CD4-positive, CD25-positive, alpha-beta regulatory T cell (primary cell): ENCODE measurements at places on chromosomes 6 and 20.

- H3K36me3 ChIP-seq = peaks cover 22% of the 10 kb centered on the region
- no peak overlapping the region for H3K4me3 ChIP-seq
- peaks cover 73% of the 10 kb centered on the region for H3K4me1 ChIP-seq
- DNase-seq = no peak
Observed at GRCh38 chr20:51533291-51534172, 9.0 kb downstream of the NFATC2 start.

GRCh38 chr6:168128006-168128630, 49.1 kb upstream of the FRMD1 start:
- no peak for DNase-seq
- no peaks in the 10 kb centered on the region for H3K27me3 ChIP-seq
- no peak overlapping the region for H3K27ac ChIP-seq
- H3K4me1 ChIP-seq = no peaks in the 10 kb centered on the region
- H3K4me3 ChIP-seq = no peak overlapping the region

DNA sequence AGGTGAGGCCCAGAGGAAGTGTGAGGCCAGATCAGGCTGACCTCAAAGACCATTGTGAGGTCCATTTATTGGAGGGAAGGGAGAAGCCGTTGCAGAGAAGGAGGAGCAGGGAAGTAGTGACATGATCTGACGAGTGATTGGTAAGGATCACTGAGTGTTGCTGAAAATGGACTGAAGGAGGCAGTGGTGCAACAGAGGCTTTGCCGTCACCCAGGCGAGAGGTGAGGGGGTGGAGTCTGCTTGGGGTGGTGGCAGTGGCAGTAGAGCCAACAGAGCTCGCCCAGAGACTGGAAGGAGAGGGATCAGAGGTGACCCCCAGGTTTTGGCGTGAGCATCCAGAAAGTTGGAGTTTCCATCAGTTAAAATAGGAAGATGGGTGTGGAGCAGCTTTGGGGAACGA, 67.9 kb upstream of the CLDN20 start:
- H3K36me3 ChIP-seq = no peaks in the 10 kb centered on the region

GRCh38 chr6:134602123-134602522, 284.2 kb upstream of the SGK1 start:
- no peak for DNase-seq
- no peaks in the 10 kb centered on the region for H3K4me1 ChIP-seq
- H3K36me3 ChIP-seq = no peaks in the 10 kb centered on the region
- no peak overlapping the region for H3K4me3 ChIP-seq

DNA sequence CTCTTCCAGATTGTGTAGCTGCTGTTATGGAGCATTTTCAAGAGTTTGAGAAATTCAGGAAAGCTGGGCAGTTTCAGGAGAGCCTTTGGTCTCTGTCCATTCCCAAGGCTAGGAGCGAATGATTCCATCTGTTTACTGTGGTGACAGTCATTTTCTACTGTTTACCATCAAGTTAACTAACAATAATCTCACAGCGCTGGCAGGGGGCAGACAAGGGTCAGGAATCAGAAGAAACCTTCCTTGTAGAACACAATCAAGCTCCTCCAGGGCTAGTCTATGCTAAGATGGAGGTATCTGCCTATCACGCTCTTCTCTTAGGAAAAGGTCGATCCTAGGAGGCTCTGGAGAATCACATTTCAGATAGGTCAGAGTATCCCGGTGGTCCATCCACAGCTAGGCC, 293.9 kb downstream of the KIF16B start:
- H3K27ac ChIP-seq = no peak overlapping the region
- H3K4me3 ChIP-seq = no peak overlapping the region
- no peaks in the 10 kb centered on the region for H3K4me1 ChIP-seq
- H3K27me3 ChIP-seq = no peaks in the 10 kb centered on the region
- H3K36me3 ChIP-seq = no peaks in the 10 kb centered on the region
- no peak for DNase-seq

GRCh38 chr6:80183019-80183795, 76.7 kb downstream of the BCKDHB start:
- H3K27me3 ChIP-seq = no peaks in the 10 kb centered on the region
- H3K27ac ChIP-seq = no peak overlapping the region
- H3K4me1 ChIP-seq = no peaks in the 10 kb centered on the region
- no peak overlapping the region for H3K4me3 ChIP-seq

DNA sequence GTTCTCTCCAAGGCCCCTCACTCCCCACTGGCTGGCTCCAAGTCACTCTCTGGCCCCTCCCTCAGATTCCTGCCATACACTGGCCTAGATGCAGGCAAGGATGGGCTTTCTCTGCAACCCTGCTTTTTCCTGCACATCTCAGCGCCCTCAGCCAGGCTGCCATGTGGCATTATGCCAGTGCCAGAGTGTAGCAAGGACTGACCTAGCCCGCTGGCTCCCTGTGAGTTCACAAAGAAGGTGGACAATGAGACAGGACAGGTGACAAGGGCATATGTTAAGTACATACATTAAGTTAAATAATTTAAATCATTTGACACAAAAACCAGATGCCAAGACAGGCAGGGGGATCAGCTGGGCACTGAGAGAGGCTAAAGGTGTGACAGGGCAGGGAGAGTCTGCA, 394.6 kb downstream of the ZFAND3 start:
- DNase-seq = no peak
- no peaks in the 10 kb centered on the region for H3K27me3 ChIP-seq
- no peak overlapping the region for H3K27ac ChIP-seq
- no peak overlapping the region for H3K4me3 ChIP-seq

GRCh38 chr20:59680852-59681251, 76.5 kb downstream of the PHACTR3 start:
- no peak for DNase-seq
- no peak overlapping the region for H3K27ac ChIP-seq
- no peaks in the 10 kb centered on the region for H3K4me1 ChIP-seq
- H3K4me3 ChIP-seq = no peak overlapping the region
- H3K36me3 ChIP-seq = no peaks in the 10 kb centered on the region
- H3K27me3 ChIP-seq = no peaks in the 10 kb centered on the region

DNA sequence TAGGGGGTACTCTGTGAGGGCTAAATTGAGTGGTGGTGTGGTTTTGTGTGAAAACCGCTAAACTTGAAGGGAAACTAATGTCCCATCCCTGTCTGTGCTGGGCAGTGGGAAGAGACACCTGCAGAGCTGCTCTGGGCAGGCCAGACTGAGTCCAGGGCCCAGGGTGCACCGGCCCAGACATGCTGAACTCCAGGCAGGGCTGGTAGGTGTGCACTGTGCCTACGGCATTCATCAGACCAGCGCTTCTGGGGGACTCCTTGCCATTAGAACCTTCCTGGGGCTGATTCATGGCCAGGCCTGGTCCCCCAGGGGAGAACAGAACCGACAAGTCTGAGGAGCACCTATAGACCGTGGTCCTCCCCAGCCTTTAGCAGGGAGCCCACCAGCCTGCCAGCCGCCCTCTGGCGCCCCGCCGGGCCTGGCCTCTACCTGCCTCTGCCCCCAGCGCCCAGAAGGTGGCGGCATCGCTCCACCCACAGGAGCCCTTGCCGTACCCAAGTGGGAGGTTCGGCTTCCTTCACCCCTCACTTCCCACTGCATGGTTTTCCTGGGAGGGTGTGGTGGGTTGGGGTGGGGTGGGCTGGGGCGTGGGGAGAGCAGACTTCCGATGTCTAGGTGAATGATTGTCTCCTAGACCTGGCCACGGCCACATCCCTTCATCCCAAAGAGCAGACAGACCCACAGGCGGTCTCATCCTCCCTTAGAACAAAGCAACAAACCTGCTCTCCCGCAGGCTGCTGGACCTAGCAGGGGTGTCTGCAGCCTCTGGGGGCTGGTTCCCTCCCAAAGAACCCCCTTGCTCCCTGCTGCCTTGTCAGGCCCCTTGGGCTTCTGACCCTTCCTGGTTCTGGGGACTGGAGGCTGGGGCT, 15.5 kb downstream of the CCDC167 start:
- H3K36me3 ChIP-seq = peaks cover 51% of the 10 kb centered on the region
- H3K4me3 ChIP-seq = no peak overlapping the region
- H3K4me1 ChIP-seq = peaks cover 17% of the 10 kb centered on the region
- H3K27ac ChIP-seq = peak overlapping the region; percentile 27
- DNase-seq = peak; percentile 61
- H3K27me3 ChIP-seq = no peaks in the 10 kb centered on the region

DNA sequence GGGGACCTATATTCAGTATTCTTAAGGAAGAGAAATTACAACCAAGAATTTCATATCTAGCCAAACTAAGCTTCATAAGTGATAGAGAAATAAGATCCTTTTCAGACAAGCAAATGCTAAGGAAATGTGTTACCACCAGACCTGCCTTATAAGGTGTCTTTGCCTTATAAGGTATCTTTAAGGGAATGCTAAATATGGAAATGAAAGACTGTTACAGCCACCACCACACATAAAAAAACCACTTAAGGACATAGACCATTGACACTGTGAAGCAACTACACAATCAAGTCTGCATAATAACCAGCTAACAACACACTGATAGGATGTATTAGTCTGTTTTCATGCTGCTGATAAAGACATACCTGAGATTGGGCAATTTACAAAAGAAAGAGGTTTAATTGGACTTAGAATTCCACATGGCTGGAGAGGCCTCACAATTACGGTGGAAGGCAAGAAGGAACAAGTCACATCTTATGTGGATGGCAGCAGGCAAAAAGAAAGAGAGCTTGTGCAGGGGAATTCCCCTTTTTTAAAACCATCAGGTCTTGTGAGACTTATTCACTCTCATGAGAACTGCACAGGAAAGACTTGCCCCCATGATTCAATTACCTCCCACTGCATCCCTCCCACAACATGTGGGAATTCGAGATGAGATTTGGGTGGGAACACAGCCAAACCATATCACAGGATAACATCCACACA, 119.2 kb upstream of the LAMA2 start:
- H3K36me3 ChIP-seq = no peaks in the 10 kb centered on the region
- H3K4me1 ChIP-seq = no peaks in the 10 kb centered on the region
- H3K27me3 ChIP-seq = no peaks in the 10 kb centered on the region
- H3K4me3 ChIP-seq = no peak overlapping the region
- no peak overlapping the region for H3K27ac ChIP-seq

DNA sequence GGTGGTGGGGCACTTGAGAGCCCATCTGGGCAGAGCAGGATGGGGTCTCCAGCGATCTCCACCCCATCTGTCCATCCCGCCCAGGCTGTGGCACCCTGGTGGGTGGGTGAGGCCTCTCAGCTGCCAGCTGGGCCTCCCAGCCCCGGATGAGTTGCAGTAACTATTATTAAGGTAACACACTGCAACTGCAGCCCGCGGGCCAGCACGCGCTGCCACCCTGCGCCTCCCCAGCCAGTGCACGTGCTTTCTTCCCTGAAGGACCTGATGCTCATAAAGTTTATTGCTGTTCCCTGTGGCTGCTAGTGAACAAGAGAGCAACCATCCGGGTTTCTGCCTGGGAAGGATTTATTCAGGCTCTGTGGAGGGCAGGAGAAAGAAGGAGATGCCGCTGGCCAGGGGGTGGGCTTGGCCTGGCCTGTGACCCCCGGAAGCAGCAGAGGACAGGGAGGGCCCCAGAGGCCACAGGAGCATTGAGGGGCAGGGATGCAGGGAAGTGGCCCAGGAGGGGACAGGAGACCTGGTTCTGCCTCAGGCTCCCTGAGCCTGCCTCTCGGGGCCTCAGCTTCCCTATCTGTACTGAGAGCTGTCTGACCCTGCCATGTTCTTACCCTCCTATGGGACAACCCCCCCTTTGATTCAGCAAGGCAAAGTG, 1.7 kb downstream of the IP6K3 start:
- no peaks in the 10 kb centered on the region for H3K36me3 ChIP-seq
- no peak overlapping the region for H3K4me3 ChIP-seq
- H3K27me3 ChIP-seq = no peaks in the 10 kb centered on the region
- H3K4me1 ChIP-seq = no peaks in the 10 kb centered on the region
- DNase-seq = no peak

- DNase-seq = peak; percentile 50
- H3K27me3 ChIP-seq = no peaks in the 10 kb centered on the region
- H3K36me3 ChIP-seq = no peaks in the 10 kb centered on the region
- peaks cover 67% of the 10 kb centered on the region for H3K4me1 ChIP-seq
- peak overlapping the region; percentile 96 for H3K4me3 ChIP-seq
Observed at GRCh38 chr20:21557241-21558020, 43.6 kb upstream of the NKX2-2 start.

GRCh38 chr6:33298773-33299236, at the start of gene RGL2:
Gene RGL2 (minus strand): TSS chr6:33298942. CDS start chr6:33298610, 332 bp downstream.
- H3K27ac ChIP-seq = peak within 1 kb of the TSS; percentile 92
- H3K27me3 ChIP-seq = no peaks in the 10 kb centered on the region
- peak within 1 kb of the TSS; percentile 90 for H3K4me3 ChIP-seq
- H3K4me1 ChIP-seq = peaks cover 27% of the 10 kb centered on the region
- H3K36me3 ChIP-seq = peaks cover 30% of the 10 kb centered on the region

DNA sequence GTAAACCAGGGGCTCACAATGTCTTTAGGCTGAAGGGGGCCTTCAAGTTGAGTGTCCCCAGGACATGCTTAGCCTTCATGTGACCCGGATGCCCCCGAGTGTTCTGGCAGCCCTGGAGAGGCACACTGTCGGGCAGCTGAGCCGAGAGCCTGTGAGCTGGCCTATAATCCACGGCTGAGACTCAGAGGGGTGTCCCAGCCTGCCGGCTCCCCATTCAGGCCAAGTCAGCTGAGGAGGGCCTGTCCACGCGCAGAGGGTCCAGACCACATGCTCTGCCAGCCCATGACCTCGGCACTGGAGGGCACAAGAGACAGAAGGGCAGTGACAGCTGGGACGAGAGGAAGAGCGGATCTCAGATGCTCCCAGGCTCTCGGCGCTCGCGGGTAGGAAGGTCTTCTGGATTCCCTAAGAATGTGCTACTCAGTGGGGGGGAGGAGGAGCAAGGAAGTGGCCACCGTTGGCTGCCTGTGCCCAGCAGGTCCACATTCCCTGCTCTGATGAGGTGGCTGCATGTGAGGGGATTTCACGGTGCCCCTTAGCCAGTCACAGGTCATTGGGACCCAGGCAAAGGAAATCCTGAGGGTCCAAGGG, 224.7 kb downstream of the NRN1 start:
- no peak overlapping the region for H3K4me3 ChIP-seq
- H3K27ac ChIP-seq = no peak overlapping the region

- H3K27me3 ChIP-seq = peaks cover 3% of the 10 kb centered on the region
- no peak overlapping the region for H3K27ac ChIP-seq
- H3K36me3 ChIP-seq = no peaks in the 10 kb centered on the region
- peaks cover 9% of the 10 kb centered on the region for H3K4me1 ChIP-seq
- no peak overlapping the region for H3K4me3 ChIP-seq
Observed at GRCh38 chr20:46210672-46211330, 92.7 kb downstream of the CD40 start.
